ENCODE measurements at places on chromosomes 7 and 10. TPM values are rescaled to one million over a fixed set of nuclear protein-coding genes. Genes with fewer than 3 reads are reported as not detected.

DNA sequence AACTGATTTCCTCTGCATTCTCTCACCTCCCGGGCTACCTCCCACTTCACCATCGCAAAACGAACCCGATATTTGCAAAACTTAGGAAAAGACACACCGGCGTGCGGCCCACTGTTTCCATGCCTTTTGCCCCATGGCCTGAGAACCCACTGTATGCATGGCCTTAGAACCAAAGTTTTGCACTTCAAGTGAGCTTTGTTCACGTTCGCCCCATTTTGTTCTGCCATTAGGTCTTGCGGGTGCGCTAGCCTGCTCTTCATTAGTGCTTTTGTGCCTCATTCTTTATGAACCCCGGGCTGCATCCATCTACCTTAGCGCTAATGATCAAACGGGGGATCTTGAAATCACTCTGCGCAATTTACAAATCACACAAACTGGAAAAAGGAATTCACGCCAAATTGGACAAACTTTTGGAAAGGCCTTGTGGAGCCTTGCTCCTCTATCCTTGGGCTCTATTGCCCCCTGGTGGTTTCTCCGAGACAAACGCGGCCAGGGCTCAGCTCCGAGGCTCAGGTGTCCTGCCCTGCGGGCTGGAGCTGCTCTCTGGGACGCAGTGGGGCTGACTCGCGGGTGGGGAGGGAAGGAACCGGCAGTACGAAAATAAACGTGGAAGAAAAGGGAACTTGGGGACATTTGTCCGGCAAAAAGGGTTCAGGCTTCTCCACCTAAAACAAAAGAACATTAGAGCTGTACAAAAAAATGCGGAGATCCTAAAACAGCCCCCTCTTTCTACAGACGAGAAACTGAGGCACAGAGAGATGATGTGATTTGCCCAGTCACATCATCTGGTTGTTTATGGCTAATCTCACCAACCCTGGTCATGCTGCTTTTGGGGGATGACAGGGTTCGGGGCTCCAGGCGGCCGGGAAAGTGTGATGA, 300.4 kb upstream of the NFE2L3 start:
- peak; percentile 50 for DNase-seq

GRCh38 chr10:8297959-8298358, 243.5 kb downstream of the GATA3 start:
- DNase-seq, result no peak

MRLN gene
- not detected for total RNA-seq

MYPN gene
- total RNA-seq, result 69.8 TPM

CPA4 gene
- total RNA-seq, result 21.8 TPM

UFSP1 gene
- total RNA-seq, result 2.6 TPM

DNA sequence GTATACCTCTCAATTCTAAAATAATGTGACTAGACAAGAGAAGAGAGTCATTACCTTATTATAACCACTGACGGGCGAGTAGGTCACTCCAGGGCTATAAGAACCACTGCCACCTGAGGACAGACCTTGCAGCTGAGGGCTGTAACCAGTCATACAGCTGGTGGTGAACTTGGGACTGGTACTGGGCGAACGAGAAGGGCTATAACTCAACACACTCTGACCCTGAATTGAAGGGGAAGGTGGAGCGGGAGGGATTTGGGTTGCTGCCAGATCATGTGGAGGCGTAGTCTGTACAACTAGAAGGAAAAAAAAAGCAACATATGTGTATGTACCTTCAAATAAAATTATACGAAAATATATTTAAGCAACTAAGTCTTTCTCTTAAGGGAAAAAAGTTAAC, 3.4 kb downstream of the TMEM209 start:
- DNase-seq, result no peak

PON2 gene
- 74.0 TPM for total RNA-seq

GRCh38 chr10:543131-543530, 146.3 kb downstream of the DIP2C start:
- DNase-seq, result no peak

C10orf62 gene
- total RNA-seq, result not detected

DNA sequence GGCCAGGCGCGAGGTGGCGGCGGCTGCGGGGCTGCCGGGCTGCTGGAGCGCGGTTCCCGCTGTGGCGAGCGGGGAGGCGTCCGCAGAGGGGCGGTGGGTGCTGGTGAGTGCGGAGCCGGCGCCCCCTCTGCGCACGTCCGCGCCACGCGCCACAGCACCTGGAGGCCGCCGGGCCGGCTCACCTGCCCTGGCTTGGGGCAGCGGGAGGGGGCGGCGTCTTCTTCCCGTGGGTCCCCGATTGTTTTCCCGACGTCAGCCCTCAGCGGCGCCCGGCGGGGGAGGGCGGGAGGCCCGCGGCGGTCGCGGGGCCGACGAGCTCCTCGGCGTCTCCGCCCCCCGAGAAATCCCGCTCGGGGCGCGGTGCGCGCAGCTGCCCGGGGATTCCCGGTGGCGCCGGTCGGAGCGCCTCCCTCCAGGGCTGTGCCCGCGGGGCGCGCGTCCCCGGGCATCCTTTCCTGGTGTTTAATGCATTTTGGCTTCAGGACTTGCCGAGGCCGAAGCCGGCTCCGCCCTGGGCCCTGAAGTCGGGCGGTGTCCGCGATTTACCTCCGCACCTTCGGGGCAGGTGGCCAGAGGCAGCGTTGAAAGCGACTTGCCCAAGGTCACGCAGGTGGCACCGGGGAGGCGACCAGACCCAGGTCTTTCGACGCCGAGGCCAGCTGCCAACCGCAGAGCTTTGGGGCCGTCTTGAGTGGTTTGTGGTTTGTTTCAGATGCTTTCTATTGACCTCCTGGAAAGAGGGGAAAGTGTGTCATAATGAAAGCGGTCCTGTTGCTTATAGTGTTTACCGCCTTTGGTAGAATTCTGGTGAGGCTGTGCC, 561 bp downstream of the PLEKHA1 start:
- DNase-seq, result peak; percentile 28

HGF gene
- 0.55 TPM for total RNA-seq

AKR1D1 gene
- total RNA-seq, result not detected

DNAJB6 gene
- total RNA-seq, result 166 TPM

CFAP69 gene
- total RNA-seq, result 1.1 TPM

DNA sequence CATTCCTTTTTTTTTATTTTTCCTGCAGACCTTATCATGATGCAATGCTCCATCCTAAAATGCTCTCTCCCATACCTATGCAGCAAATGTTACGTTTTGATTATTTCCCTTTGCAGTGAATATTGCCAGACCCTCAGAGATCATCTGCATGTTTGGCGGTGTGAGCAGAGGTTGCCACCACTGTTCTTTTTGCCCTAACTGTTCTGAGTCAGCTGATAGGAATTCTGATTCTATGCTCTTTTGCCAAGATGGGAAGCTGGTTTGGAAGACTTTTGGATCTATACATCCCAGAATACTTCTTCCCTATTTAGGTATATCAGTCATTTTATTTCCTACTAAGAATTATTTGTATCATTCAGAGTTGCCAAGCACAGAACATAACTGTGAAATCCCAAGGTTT, 130.5 kb downstream of the KLF6 start:
- no peak for DNase-seq

LRMDA gene
- not detected for total RNA-seq

C1QL3 gene
- not detected for total RNA-seq

JAKMIP3 gene
- total RNA-seq, result 0.13 TPM

DNA sequence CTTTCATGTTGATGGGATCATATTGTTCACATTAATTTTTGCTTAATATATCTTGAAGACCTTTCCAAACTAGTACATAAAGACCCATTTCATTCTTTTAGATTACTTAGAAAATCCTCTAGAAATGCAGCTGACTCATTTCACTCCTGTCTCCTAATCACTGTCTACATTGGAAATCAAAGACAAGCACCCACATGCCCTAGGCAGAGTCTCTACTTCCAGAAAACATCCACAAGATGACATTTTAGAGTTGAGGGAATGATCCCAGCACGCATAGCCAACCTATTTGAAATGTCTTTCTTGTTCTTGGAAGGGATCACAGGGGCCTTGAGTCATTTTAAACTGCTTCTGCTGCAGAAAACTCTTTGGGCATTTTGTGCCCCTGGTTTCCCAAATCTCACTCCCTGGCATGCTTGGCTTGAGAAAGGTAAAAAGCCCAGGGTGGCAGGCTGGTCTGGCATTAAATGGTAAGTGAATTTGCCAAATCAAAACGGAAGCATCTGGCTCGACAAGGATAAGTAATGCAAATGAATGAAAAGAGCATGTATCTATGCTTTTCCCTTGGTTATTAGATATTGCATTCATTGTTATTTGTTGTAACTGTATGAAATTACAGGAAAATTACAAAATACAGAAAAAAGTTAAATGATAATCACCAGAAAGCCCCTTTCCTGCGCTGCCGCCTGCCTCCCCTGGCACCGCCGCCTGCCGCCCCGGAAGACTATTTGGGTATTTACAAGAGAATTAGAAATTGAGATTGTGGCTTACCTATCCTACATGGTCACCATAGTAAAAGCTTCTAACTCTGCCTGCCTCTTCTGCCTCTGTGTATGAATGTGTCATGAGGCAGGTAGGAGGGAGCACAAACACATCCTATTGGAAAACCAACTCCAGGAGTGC, 225.3 kb downstream of the PTEN start:
- no peak for DNase-seq

GRCh38 chr10:31261511-31262311, 57.3 kb upstream of the ZEB1 start:
- peak; percentile 90 for DNase-seq

SHTN1 gene
- total RNA-seq, result 4.2 TPM

ASB13 gene
- 8.1 TPM for total RNA-seq

- DNase-seq, result no peak
Measured at GRCh38 chr7:150417239-150417638, 33.2 kb upstream of the GIMAP8 start.

DNA sequence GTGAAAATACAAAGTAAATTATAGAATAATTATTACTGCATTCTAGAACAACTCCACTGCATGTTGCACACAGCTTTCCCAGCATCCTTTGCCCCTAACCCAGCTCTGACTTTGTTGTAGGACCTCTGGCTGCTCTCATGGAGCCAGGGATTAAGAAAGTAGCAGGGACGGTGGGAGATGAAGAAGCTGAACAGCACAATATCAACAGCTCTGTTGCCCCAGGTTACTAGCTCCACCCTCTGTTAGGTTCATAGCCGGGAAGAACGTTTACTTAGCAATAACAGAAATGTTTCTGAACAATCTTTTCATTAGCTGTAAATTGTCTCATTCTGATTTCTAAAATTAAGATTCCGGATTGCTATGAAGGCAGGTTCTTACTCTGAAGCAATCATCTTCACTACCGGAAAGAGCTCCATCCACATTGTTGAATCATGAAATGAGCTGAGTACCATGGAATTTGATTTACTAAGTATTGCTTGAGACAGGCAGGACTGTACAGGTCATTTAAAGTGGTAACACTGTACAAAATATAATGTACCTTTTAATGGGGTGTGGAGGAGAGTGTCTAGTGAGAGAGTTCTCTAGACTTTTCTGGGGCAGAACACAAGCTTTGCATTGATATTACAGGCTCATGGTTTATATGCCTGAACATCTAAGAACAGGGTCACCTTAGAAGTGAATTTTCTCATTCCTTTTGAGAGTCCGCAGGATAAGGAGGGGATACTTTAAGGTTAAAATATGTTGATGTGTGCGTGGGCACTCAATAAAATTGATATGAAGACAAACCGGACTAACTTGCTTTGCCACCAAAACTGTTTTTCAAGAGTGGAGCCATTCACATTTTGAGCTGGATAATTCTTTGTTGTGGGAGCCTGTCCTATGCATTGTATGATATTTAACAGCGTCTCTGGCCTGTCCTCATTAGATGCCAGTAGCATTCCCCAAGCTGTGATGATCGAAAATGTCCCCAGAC, 20.8 kb upstream of the RAB18 start:
- DNase-seq, result peak; percentile 46

DNA sequence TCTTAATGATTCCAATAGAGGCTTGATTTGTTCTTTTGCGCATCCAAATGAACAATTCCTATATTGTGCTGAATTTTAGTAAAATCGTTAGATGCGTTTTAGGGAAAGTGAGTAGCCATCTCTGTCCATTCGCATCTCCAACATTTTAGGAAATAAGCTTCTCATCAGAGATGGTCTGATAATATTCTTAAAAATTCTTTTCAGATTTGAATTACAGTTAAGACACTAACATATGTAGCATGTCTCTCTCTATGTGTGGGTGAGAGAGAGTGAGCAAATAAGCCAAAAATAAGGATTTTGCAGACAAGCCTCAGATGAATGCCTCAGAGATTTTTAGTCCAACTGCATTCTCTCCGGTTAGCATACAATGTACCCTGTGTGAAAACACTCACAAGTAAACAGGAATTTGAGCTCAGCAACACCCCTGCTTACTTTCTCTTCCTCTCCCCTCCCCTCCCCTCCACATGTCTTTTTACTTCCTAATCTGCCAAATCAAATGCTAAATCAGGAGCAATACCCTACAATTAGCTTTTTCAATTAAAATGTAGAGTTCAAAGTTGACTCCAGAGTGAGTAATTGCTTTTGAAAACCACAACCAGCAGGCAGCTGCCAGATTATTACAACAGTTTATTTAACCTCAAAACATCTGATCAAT, 354.4 kb downstream of the CRPPA start:
- no peak for DNase-seq

- no peak for DNase-seq
Measured at GRCh38 chr7:20927976-20928375, 141.3 kb upstream of the SP8 start.

MINDY4 gene
- 2.3 TPM for total RNA-seq

SPDYE8 gene
- not detected for total RNA-seq

DNA sequence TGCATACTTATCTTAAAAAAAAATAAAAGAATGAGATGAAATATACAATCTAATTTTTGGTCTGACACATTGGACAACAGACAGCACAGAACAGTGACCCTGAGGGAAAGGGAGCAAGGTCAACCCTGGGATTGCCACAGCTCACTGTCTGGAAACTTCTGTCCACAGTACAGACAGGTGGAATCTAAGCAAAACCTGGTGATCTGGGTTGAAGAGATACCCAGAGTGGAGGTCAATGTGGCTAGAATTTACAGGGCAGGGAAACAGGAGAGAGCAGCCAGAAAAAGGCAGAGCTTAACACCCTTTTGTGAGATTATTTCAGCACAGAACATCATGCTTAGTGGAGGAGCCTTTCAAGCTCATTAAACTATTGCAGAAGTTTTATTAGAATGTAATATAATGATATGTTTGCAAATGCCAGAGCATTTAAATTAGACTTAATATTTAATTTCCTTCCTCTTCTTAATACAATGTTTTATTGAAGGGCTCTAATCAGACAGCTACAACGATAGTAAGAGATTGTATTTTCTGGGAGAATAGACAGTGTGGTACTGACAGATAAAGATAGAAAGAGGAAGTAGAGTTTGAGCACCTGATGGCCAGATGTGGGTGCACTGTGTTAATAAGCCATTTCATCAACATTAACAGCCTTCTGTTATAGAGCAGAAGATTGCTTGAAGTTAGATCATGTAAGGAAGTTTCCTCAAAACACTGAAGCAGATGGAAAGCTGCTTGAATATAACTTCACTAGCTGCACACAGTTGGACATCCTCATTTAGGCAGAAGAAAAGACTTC, 309.4 kb downstream of the HGF start:
- no peak for DNase-seq

- DNase-seq, result no peak
Measured at GRCh38 chr10:7117806-7118674, 292.8 kb downstream of the SFMBT2 start.

Data from HFFc6 (cell line).